ENCODE measurements at places on chromosomes 1 and 21. TPM values are rescaled to one million over a fixed set of nuclear protein-coding genes. Genes with fewer than 3 reads are reported as not detected.

The AKR7A3 gene
- under 0.01 TPM for total RNA-seq

The CD48 gene
- total RNA-seq = not detected

The AVPR1B gene
- total RNA-seq = not detected

The GRIK1 gene
- not detected for total RNA-seq

The PRR9 gene
- not detected for total RNA-seq

The ZMYND12 gene
- 0.96 TPM for total RNA-seq

The TBX15 gene
- total RNA-seq = 0.24 TPM

The HIVEP3 gene
- total RNA-seq = 5.3 TPM

The ECM1 gene
- total RNA-seq = 77.4 TPM

The PLA2G2C gene
- not detected for total RNA-seq

The DYNLT5 gene
- not detected for total RNA-seq

The ZNF678 gene
- 2.8 TPM for total RNA-seq

The KIF14 gene
- 3.6 TPM for total RNA-seq

The ACTL8 gene
- total RNA-seq = 0.08 TPM

The ACTRT2 gene
- total RNA-seq = not detected

The F13B gene
- total RNA-seq = not detected

The LRRC7 gene
- not detected for total RNA-seq

The UHMK1 gene
- 44.1 TPM for total RNA-seq

Measured in epithelial cell of alveolus of lung (primary cell).